LNCaP clone FGC (cell line): ENCODE measurements at places on chromosomes 13 and 19.

- DNase-seq, result no peak
Observed at GRCh38 chr13:56789527-56789926, 351.2 kb upstream of the PRR20A start.

DNA sequence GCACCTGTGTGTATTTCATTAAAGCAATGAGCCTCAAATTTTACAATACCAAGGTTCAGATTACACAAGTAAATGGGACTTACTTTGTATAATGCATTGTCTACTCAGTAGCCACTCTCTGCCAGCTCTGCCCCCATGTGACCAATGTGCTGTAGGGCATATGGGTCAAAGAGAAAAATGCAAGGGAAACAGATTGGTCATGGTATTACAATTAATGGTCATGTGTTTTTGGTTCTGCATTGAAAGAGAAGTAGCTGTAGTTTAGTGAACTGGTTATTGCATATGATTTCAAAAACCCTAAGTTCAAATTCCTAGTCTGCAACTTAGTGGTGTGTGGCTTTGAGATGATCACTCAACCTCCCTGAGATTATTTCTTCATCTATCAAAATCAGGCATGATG is 545.4 kb downstream of the SUCLA2 start:
- no peak for DNase-seq

DNA sequence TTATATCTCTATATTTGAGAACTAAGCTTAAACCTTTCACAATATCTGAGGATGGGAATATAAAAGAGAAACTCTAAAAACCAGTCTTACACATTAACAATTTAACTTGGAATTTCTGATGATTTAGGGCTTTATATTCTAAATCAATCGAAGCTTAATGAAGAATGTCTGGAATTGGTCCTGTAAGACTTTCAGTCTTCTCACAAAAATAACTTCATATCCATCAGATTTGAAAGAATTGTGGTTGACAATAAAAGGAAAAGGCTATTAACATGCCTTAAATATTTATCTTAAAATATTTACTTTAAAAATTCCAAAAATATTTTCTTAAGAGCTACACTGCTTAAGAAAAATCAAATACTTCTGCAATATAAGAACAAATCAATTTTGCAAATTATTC is 27.3 kb downstream of the MYCBP2 start:
- DNase-seq, result no peak

GRCh38 chr13:79352107-79352506 is 53.9 kb downstream of the RBM26 start:
- DNase-seq, result no peak

DNA sequence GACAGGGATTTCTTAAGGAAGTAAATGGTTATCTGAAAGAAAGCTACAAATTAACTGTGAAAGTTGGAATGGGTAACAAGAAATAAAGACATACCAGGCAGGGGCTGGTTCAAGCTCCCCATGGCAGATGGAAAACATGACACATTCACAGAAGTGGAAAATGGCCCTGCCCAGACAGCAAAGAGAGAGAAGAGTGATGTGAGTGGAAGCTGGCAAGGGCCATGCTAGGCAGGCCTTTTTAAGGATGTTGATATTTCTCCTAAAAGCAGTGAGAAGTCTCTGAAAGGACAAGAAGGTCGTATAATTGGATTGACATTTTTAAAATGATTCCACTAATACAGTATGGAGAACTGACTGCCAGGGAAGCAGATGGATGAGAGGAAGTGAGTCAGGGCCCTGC is 3.3 kb upstream of the FFAR2 start:
- DNase-seq, result no peak
